ENCODE measurements at places on chromosomes 13 and 19.

- no peak for DNase-seq
These were observed 67.8 kb upstream of the ZDHHC20 start for GRCh38 chr13:21526707-21527540.

- DNase-seq = no peak
These were observed 35.2 kb upstream of the WDFY2 start for GRCh38 chr13:51549050-51549449.

GRCh38 chr13:23147827-23148226 is 33.0 kb upstream of the SGCG start:
- no peak for DNase-seq

DNA sequence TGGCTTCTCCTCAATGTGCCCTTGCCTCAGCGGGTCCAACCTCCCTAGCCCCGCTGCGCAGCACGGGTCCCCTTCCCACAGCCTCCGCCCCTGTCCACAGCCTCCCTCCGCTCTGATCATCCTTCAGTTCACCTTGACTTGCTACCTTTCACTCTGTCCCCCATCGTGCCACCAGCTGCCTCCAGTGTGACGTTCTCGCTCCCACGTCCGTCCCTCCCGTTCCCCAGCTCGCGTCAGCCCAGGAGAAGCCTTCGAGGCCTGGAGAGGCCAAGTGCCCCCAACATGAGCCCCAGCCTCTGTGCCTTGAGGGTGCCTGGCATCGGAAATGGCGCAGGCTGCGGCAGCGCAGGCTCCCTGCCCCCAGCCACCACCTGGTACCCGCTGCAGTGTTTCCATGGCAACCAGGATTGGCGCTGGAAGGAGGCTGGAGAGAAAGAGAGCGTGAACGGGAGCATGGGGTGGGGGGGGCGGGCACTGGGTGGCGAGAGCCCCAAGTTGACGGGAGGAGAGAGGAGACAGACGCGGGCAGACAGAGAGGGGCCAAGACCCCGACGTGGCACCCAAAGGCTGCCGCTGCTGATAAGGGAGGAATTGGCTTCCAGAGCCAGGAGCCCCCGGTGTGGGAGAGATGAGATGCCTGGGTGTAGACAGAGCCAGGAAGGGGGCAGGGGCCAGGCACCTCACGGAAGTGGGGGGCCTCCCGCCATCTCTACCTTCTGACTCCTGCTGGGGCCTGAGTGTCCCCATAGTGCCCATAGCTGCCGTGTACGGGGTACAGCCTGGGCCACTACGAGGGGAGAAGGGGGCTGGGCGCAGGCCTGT is 844 bp upstream of the ASPDH start:
- DNase-seq = no peak

- DNase-seq = no peak
These were observed 285.6 kb downstream of the MTUS2 start for GRCh38 chr13:29105779-29106178.

Data from neural crest cell (in vitro differentiated cells).